ENCODE measurements at places on chromosomes 1 and 21.

DNA sequence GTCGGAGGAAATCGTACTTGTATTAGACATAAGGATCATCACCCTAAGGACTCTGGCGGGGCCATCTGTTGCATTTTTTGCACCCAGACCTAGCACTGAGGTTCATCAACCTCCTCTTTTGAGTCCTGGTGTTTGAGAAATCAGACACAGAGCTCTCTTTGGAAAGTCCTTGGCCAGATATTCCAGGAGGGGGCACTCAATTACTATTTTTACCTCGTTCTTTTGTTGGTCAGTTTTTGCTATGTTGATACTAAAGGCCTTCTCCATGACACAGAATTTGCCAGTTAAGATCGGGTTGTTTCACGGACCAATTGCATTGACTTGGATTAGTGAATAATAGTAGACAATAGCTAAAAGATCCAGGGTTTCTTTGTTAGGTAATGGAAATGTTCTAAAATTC is 711.2 kb downstream of the KCNT2 start:
- no peak for DNase-seq

DNA sequence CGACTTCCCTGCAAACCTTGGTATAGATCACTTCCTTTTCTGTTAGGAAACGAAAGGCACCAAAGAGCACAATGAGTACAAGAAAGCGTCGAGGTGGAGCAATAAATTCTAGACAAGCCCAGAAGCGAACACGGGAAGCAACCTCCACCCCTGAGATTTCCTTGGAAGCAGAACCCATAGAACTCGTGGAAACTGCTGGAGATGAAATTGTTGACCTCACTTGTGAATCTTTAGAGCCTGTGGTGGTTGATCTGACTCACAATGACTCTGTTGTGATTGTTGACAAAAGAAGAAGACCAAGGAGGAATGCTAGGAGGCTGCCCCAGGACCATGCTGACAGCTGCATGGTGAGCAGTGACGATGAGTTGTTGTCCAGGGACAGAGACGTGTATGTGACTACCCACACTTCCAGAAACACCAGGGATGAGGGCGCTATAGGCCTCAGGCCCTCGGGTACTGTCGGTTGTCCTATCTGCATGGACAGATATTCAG is 18.5 kb downstream of the FAM89A start:
- no peak for DNase-seq

DNA sequence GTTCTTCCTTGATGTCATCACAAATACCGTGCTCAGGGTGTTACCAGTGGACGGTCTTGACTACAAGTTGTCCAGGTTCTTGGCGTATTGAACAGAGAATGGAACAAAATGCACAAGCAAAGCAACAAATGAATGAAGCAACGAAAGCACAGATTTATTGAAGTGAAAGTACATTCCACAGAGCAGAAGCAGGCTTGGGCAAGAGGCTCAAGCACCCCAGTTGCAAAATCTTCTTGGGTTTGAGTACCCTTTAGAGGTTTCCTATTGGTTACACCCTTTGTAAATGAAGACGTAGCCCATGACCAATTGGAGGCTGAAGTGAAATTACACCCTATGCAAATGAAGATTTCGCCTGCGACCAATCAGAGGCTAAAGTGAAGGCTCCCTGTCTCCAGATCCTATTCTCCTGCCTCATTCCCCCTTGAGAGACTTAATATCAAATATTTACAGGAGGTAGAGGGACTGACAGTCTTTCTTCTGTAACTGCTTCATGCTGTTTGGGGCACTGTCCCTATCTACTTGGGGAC is 38.3 kb downstream of the YY1AP1 start:
- DNase-seq, result no peak

DNA sequence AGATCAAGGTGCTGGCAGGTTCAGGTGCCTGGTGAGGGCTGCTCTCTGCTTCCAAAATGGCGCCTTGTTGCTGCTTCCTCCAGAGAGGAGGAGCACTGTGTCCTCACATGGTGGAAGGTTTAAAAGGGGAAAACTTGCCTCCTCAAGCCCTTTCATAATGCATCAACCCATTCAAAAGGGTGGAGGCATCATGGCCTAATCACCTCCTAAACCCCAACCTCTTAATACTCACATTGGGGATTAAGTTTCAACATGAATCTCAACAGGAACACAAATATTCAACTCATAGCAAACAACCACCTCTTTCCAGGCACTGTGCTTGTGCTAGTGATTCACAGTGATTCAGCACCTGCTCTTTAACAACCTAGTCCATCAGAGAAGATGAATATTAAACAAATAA is 4.2 kb downstream of the S100A12 start:
- DNase-seq, result no peak

DNA sequence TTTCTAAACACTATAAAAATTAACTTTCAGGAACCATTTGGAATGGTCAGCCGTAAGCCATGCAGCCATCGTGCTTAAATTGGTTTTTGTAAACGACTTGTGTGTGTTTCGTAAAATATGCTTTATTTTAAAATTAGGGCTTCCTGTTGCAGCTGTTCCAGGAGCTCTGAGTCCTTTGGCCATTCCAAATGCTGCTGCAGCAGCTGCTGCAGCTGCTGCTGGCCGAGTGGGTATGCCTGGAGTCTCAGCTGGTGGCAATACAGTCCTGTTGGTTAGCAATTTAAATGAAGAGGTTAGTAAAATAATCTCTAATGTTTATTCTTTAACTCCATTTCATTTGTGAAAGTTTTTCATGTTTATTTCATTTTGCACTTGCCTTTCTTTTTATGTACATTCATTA is 83.1 kb downstream of the PTBP2 start:
- no peak for DNase-seq

DNA sequence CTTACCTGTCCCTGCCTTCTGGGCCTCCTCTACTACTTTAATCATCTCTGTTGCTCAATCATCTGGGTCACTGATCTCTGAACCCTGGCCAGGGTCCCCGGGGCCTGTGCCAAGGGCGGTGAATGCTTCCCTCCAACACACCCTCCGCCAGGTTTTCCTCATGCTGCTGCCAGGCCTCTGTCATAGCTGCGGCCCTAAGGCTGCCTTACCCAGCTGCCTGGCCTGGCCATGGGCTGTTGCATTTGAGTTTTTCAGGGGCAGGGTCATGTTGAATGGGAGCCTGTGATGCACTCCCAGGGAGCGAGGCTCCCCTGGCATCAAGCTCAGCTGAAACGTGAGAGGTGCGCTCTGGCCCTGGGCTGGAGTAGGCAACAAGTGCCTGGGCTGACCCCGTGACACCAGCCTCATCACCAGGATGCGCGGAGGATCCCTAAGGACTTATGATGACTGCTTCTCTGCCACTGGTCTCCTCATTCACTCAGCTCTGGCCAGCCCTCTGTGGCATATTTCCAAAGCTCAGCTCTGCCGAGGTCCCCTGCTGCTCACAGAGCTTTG is 7.6 kb downstream of the EDN2 start:
- no peak for DNase-seq

GRCh38 chr1:222171005-222171404 is 376.9 kb downstream of the HHIPL2 start:
- no peak for DNase-seq

- no peak for DNase-seq
These were observed 89.2 kb upstream of the SELENON start for GRCh38 chr1:25710583-25711347.

GRCh38 chr1:167755654-167756053 is 33.9 kb downstream of the MPZL1 start:
- DNase-seq, result no peak

GRCh38 chr21:45548711-45549491 is 6.7 kb upstream of the SLC19A1 start:
- DNase-seq, result no peak

DNA sequence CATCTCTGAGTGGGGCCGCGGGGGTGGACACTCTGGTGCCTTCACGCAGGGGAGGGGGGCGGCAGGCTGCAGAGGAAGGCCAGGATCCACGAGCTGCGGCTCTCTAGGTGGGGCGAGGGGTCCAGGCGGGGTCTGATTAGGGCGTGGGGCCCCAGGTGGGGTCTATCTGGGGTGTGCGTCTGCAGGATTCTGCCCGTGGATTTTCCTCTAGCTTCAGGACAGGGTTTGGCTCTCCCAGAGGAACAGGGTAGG is 6.3 kb downstream of the JMJD4 start:
- no peak for DNase-seq

- DNase-seq, result no peak
These were observed 209.0 kb downstream of the AMY1C start for GRCh38 chr1:103958699-103959098.

- no peak for DNase-seq
These were observed 47.4 kb upstream of the DOCK7 start for GRCh38 chr1:62735491-62736171.

GRCh38 chr1:231871878-231872277 is 245.3 kb downstream of the DISC1 start:
- DNase-seq, result no peak

DNA sequence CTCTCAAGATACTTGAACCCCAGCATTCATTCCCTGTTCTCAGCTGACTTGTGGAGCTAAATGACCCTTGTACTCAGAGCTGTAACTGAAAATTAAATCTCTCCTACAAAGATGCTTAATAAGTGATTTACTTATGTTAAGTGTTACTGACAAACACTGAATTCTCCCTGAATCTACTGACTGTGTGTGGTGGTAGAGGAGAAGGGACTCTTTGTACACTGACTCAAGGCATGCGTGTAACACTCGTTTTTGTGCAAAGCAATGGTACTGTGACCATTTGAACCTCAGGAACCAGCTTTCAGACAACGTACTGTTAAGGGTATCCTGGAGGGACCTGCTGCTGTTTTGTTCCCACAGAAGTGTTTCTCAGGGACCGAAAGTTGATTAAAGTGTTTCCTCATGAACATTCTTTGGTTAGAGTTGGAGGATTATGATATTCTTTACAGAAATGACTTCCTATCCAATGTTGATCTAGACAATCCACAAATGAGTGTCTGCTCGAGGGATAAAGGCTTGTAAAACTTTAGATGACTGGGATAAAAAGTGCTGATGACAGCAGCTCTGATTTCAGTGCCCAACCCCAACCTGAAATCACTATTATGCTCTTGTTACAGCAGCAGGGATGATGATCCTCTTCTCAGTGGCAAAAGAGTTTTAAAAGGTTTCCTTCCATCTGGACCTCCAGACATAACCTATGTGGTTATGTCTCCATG is 12.8 kb downstream of the RGL1 start:
- no peak for DNase-seq

DNA sequence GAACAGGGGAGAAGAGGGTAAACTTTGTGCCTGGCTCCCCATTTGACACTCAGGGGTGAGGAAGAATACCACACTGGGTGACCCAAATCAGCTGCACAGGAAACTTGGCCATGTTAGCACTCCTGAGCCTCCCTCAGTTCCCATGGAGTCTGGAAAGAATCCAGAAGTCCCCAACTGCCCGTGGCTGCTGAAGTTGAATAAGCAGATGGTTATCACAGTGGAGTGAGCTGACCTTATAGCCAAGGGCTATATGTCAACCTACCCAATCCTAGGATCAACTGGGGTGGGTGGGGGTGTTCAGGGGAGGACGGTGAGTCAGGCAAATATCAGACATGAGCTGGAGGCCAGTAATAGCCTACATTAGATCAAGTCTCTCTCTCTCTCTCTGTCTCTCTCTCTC is 20.4 kb downstream of the KCNH1 start:
- DNase-seq, result no peak

DNA sequence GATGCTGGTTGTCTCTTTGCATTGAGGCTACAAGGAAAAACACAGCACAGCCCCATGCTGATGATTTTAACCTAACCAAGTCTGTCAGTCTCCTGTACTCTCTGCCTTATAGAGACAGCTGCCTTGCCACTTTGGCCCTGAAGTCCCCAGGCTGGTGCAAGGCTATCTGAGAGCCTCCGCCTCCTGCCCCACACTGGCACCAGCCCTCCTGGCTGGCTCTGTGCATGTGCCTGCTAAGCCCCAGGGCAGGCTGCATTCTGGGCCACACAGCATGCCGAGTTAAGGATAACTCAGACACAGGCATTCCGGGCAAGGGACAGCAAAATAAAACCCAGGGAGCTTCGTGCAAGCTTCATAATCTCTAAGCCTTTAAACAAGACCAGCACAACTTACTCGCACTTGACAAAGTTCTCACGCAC is 910 bp downstream of the RUNX1 start:
- peak; percentile 30 for DNase-seq

DNA sequence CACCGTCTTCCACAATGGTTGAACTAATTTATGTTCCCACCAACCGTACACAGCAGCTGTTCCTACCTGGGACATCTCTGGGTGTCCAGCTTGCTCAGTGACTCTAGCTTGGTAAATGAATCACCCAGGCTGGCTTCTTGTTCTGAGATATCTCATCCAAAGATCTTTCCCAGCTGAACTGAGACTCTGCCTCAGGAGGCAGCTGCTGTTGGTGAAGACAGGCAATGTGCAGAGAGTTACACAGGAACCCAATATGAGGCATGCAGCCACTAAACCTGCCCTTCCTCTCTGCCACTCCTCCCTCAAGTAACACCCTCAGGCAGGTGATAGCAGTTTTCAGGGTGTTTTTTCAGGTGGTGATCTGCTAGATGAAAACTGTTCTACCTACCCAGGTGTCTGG is 14.0 kb upstream of the FOXO6 start:
- no peak for DNase-seq

- no peak for DNase-seq
These were observed 23.2 kb upstream of the CACYBP start for GRCh38 chr1:174976436-174977108.

DNA sequence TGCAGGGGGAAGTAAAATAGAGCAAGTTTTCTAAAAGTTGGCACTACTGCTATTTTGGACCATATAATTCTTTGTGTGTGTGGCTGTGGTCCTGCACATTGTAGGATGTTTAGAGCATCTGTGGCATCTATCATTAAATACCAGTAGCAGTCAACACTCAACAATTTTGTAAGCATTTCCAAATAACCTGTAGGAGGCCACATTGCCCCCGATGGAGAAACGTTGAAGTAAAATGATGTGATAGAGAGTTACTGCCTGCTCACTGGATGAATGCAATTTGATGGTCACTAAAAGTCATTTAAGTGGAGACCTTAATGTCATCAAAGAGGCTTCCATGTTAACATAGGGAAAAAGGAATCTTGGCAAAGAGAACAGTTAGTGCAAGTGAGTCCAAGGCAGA is 560.8 kb downstream of the NEGR1 start:
- no peak for DNase-seq

GRCh38 chr1:92944901-92945747 is 16.1 kb downstream of the DIPK1A start:
- no peak for DNase-seq

GRCh38 chr1:38121231-38121680 is 74.7 kb upstream of the POU3F1 start:
- no peak for DNase-seq

Measured in NCI-H526 (cell line).